Neural crest cell (in vitro differentiated cells): ENCODE measurements at places on chromosomes 12 and 14. TPM values are rescaled to one million over a fixed set of nuclear protein-coding genes. Genes with fewer than 3 reads are reported as not detected.

The MYF5 gene
- not detected in 2 replicates for total RNA-seq

The CDKN1B gene
- 47.9 and 52.5 TPM in 2 replicates for total RNA-seq

The ADGRD1 gene
- 0.73 and 0.98 TPM in 2 replicates for total RNA-seq

The MGAT4C gene
- under 0.01 and 0.07 TPM in 2 replicates for total RNA-seq

The DENR gene
- total RNA-seq, result 67.0 and 72.5 TPM in 2 replicates

The ZC2HC1C gene
- total RNA-seq, result 1.3 and 1.9 TPM in 2 replicates

The ZDHHC17 gene
- total RNA-seq, result 52.9 and 58.8 TPM in 2 replicates

GRCh38 chr12:86050010-86050409 is 175.9 kb downstream of the NTS start:
- no peaks in the 10 kb centered on the region for H3K4me1 ChIP-seq
- H3K27me3 ChIP-seq, result no peaks in the 10 kb centered on the region
- H3K4me3 ChIP-seq, result no peak overlapping the region
- H3K36me3 ChIP-seq, result no peaks in the 10 kb centered on the region
- DNase-seq, result no peak
- no peak overlapping the region for H3K27ac ChIP-seq

DNA sequence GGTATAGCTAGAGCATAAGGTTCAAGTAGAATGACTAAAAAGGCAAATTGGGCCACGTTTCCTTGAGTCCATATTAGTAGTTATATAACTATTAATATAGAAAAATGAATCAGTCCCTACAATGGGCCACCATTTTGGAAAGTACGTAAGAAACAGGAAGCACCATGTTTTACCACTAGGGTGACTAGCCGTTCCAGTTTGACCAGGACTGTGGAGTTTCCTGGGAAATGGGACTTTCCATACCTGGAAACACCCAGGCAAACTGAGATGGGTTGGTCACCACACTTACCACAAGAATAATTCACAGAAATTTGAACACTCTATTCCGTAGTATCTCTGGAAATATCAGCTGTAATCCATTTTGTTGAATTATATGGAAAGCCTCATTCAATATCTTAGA is 2.1 kb upstream of the MAGOHB start:
- peak overlapping the region; percentile 81 for H3K4me3 ChIP-seq
- no peak overlapping the region for H3K27ac ChIP-seq
- H3K36me3 ChIP-seq, result peaks cover 2% of the 10 kb centered on the region
- peaks cover 25% of the 10 kb centered on the region for H3K4me1 ChIP-seq
- H3K27me3 ChIP-seq, result peaks cover 42% of the 10 kb centered on the region

- no peaks in the 10 kb centered on the region for H3K36me3 ChIP-seq
- no peak for DNase-seq
- H3K4me1 ChIP-seq, result peaks cover 6% of the 10 kb centered on the region
- peaks cover 73% of the 10 kb centered on the region for H3K27me3 ChIP-seq
- H3K4me3 ChIP-seq, result no peak overlapping the region
- H3K27ac ChIP-seq, result no peak overlapping the region
These were observed 36.6 kb upstream of the CHGA start for GRCh38 chr14:92886337-92886736.

GRCh38 chr14:50260511-50260910 is 29.1 kb upstream of the SOS2 start:
- no peaks in the 10 kb centered on the region for H3K27me3 ChIP-seq
- H3K4me1 ChIP-seq, result no peaks in the 10 kb centered on the region
- DNase-seq, result no peak
- no peaks in the 10 kb centered on the region for H3K36me3 ChIP-seq
- no peak overlapping the region for H3K4me3 ChIP-seq

DNA sequence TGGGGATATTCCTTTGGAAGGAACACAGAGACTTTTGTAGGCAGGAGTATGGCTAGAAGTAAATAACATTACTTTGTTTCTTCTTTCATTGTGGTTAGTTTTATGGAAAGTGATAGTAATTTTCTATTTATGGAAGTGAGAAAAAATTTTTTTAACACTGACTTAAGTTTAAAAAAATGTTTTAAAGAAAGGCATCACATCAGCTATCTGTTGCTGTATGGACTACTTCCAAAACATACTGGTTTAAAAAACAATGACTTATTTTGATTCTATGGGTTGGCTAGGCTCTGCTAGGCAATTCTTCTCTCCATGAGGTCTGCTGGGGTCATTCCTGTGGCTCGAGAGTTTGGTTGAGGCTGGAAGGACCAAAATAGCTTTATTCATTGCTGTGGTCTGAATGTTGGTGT is 31.7 kb upstream of the SLC38A2 start:
- H3K4me3 ChIP-seq, result no peak overlapping the region
- no peaks in the 10 kb centered on the region for H3K27me3 ChIP-seq
- no peak overlapping the region for H3K27ac ChIP-seq
- H3K4me1 ChIP-seq, result peaks cover 6% of the 10 kb centered on the region
- no peak for DNase-seq

GRCh38 chr14:30496852-30497251 is 62.1 kb upstream of the G2E3 start:
- H3K4me3 ChIP-seq, result no peak overlapping the region
- H3K27me3 ChIP-seq, result no peaks in the 10 kb centered on the region
- no peaks in the 10 kb centered on the region for H3K36me3 ChIP-seq
- H3K27ac ChIP-seq, result no peak overlapping the region
- DNase-seq, result no peak

DNA sequence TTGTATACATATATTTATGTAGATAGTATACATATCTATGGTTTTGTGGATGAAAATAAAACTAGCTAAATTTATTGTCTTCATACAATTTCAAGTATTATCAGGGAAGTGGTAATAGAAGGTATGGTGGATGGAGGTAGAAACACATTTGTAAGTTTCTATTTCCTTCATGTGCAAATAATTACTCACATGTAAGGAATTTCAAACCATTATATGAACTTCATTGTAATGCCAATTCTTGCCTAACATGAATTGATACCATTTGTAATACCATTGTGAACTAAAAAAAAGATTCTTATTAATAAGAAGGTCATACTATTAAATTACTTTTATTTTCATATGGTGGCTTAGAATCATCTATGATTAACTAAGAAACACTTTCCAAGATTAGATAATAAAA is 20.1 kb upstream of the PPFIA2 start:
- H3K4me3 ChIP-seq, result no peak overlapping the region
- no peak overlapping the region for H3K27ac ChIP-seq
- DNase-seq, result no peak
- H3K4me1 ChIP-seq, result peaks cover 4% of the 10 kb centered on the region
- H3K36me3 ChIP-seq, result no peaks in the 10 kb centered on the region

GRCh38 chr12:121217761-121218160 is 7.8 kb downstream of the P2RX4 start:
- no peaks in the 10 kb centered on the region for H3K36me3 ChIP-seq
- H3K27me3 ChIP-seq, result no peaks in the 10 kb centered on the region
- no peak for DNase-seq
- no peak overlapping the region for H3K27ac ChIP-seq
